ENCODE measurements at places on chromosomes 6 and 20.

DNA sequence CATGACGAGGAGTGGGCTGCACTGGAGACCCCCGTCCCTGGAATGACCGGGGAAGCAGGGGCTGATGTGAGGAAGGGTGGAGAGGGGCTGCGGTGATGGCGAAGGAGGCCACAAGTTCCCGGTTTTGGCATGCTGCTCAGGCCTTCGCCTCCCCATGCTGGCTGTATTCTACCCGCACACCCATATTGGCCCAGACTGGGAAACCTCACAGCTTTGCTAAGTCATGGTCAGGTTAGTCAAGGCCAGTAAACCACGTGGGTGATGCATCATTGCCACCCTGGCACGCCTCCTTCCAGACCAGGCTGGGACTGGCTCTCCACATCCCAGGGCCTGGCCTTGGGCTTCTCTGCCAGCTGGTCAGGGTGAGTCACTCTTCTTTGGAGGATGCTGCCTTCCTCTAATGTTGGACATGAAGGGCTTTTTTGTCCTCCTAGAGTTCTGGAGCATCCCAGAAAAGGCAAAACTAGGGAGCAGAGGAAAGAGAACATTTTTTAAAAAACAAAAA, 53.8 kb downstream of the PCNA start:
- DNase-seq: no peak

DNA sequence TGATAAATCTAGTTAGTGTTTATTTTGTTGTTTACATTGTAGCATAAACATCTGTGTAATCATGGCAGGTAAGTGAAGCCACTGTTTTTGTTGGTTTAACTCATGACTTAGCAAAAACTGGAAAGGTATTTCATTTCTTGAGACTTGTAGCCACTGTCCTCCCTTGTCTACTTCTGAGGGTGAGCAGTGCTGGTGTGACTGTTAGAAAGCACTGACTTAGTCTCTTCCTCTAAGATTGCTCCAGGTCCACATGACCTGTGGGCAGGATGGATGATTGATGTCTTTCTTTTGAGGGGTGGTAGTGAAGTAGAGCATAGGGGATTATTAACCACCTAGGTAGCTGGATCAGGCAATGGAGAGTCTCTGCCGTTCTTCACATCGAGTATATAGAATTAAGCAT, 203.8 kb downstream of the ARID1B start:
- DNase-seq: no peak

DNA sequence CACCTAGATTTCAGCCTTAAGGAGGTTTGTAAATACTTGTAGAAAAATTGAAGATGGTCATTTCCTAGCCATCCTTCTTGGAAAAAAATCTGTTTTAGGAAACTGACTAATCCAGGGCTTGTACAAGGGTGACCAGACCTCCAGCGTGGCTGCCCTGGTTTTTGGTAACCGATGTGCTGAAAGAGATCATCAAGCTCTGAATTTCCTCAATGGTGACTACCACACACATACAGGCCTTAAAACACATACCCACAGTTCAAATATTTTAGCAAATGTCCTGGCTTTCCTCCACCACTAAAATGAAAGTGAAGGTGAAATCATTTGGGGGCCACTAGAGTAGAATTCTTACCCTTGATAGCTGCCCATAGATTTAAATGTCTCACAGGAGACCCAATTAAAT, 215.3 kb upstream of the SUPT3H start:
- DNase-seq: no peak

GRCh38 chr20:47676219-47676721, 109.0 kb downstream of the SULF2 start:
- DNase-seq: no peak

- DNase-seq: no peak
These were observed 188.9 kb downstream of the PRKN start for GRCh38 chr6:162538643-162539064.

- DNase-seq: no peak
These were observed 1012.7 kb downstream of the EYS start for GRCh38 chr6:64694356-64694755.

GRCh38 chr6:25157183-25157582, 122.0 kb upstream of the CARMIL1 start:
- no peak for DNase-seq

- DNase-seq: no peak
These were observed 53.5 kb downstream of the ZDHHC14 start for GRCh38 chr6:157434349-157435033.

GRCh38 chr20:49028684-49029083, 17.4 kb upstream of the CSE1L start:
- DNase-seq: no peak

GRCh38 chr6:168948990-168949531, 304.6 kb downstream of the THBS2 start:
- DNase-seq: no peak

GRCh38 chr6:14274546-14275492, 157.2 kb downstream of the CD83 start:
- no peak for DNase-seq

- no peak for DNase-seq
These were observed 30.8 kb downstream of the PDE10A start for GRCh38 chr6:165632194-165632593.

DNA sequence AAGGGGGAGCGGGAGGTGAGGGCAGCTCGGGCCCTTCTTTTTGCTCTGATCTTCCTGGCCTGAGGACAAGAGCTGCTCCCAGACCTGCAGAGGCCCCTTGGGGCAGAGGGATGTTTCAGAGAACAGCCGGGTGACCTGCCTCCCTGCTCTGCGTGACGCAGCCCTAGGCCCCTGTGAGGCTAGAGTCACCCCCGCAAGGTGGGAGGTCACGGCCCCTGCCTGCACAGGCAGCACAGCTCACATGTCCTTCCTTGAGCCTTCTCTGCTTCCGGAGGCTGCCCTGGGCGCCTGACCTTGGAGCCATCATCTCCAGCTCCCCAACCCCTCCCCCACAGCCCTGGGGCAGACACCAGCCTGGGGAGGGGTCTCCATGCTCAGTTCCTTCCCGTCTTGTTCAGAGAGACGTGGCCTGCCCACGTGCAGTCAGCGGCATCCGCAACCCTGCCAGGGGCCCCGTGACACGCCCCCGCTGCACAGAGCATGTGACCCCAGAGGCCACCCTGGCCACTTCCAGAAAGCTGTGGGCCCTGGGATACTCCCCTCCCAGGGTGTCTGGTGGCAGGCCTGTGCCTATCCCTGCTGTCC, at the start of gene BIRC7:
Gene BIRC7, plus strand, starts transcription at position 507 of the 585 bp plus-strand sequence. CDS start 192 bp downstream, outside the sequence.
- DNase-seq: no peak

DNA sequence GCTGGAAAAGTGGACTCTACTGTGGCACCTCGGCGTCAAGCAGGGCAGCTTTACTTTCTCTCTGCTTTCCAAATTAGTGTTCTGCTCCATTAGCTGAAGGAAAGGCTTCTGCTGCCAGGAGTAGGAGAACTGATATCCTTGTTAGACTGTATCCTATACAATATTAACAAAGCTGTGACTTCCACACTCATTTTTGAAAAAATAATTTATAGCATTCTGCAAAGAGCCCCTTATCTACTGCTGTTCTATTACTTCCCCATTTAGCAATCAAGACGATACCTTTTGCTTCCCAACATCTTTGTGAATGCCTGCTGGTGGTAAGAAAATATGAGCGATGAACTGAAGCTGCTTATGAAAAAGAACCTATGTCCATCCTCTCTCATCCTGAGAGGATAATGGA, 151.1 kb downstream of the UBE3D start:
- no peak for DNase-seq

- no peak for DNase-seq
These were observed 818.9 kb upstream of the SLC35B3 start for GRCh38 chr6:9254251-9254650.

GRCh38 chr6:38589367-38589720, 50.4 kb downstream of the BTBD9 start:
- no peak for DNase-seq

DNA sequence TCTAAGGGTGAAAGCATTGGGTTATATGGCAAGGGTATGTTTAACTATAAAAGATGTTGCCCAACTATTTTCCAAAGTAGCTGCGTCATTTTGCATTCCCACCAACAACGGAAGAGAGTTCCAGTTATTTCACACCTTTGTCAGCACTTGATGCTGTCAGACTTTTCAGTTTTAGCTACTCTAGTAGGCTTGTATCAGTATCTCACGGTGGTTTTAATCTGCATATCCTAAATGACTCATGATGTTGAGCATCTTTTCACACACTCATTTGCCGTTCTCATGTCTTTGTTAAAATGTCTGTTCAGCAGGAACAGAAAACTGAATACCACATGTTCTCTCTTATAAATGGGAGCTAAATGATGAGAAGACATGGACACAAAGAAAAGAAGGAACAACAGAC, 122.3 kb downstream of the RNASET2 start:
- DNase-seq: no peak

DNA sequence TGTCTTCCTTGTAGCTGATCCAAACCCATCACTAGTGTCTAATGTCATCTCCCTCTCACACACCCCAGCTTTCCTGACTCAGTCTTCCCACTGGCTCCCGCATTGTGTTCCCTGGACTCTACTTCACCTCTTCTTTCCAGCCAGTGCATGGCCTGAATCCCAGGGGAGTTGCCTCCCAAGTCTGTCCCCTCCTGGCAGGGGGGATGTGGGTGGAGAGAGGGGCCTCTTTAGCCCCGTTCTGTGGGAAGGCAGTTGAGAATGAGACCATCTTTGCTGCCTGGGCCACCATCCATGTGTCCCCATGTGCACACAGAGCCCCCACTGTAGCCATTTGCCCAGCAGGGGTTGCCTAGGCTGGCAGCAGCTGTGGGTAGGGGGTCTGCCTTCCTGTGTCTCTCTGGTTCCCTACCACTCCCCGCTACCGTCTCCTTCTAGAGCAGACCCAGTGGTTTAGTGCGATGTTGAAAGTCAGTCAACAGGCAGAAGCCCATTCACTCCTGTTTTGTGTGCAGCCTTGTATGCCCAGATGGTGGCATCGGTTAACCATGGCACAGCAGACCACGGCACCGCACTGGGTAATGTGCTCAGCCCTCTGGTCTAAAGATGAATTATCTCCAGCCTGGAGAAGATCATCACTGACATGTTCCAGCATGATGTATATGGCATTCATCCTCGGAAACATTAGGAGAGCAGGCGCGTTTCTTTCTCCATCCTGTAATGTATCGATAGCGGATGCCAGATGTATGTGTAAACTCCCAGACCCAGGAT, 178.8 kb upstream of the SNX9 start:
- DNase-seq: no peak

GRCh38 chr6:53628354-53629119, 37.0 kb downstream of the KLHL31 start:
- DNase-seq: no peak

GRCh38 chr20:47348539-47349142, 7.9 kb downstream of the ZMYND8 start:
- DNase-seq: no peak

GRCh38 chr6:153574231-153574630, 443.1 kb upstream of the RGS17 start:
- DNase-seq: no peak

DNA sequence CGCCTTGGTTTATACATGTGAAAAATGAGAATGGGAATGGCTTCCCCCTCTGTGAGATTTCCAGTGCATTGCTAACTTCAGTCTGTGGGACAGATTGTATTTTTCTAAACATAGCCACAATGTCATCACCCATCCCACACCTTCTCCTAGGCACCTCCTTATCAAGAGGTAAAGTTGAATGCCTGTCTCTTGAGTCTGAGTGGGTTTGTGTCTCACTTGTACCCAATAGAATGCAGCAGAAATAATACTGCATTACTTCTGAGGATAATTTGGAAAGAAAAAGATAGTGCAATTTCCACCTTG, 27.9 kb downstream of the RIN2 start:
- DNase-seq: no peak

GRCh38 chr6:81049425-81050042, 702.9 kb downstream of the TENT5A start:
- DNase-seq: no peak

GRCh38 chr6:90098001-90098531, 198.6 kb downstream of the BACH2 start:
- no peak for DNase-seq

- DNase-seq: peak; percentile 61
These were observed 42.0 kb upstream of the ESR1 start for GRCh38 chr6:151765444-151765886.

DNA sequence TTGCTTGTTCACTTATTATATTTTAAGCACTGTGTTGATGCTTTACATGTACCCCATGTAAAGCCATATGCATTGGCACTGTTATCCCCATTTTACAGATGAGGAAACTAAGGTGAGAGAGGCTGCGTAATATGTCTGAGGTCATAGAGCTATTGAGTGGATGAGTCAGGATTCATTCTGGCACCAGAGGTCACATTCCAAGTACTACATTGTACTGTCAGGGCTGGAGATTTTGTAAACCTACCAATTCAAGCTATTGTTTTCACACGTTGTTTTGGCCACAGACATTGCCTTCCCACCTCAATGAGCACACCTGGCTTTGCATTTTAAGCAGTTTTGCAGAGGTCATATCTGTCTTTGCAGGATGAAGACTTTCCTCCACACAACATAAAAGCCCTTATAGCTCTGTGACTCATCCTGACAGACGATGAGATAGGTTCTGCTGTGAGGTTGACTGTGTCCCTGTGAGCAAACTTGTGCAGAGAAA, 33.2 kb downstream of the ANKS1A start:
- no peak for DNase-seq

GRCh38 chr6:119034827-119035458, 43.5 kb downstream of the FAM184A start:
- DNase-seq: no peak

- no peak for DNase-seq
These were observed 78.1 kb downstream of the UNC5CL start for GRCh38 chr6:40960742-40961430.

DNA sequence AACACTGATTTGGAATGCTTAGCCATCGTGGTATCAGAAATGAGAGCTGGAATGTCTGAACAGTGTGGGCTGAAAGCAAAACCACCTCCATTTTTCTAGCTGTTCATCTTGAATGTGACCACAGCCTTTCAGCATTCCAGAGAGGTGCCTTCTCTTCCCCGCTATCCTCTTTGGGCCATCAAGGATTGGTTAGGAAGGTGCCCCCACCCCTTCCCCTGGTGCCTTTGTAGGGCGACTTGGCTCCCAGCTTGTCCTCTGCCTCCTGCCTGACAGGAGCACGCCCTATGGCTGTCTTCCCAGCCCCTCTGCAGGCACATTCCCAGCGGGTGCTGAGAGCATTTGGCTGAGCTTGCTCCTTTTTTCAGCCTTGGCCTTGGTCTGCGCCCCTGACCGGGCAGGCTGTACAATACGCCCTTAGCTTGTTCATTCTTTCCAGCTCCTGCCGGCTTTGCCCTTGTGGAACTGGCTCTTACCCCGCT, 97.5 kb downstream of the ARMC2 start:
- DNase-seq: no peak

- DNase-seq: no peak
These were observed 241.1 kb downstream of the TENT5A start for GRCh38 chr6:81511423-81511822.

Data from CD4-positive, alpha-beta T cell treated with Interleukin-4 for 4 hours (primary cell).